Frontal cortex (tissue), 4 donors: ENCODE measurements at places on chromosomes 1 and 21.

- DNase-seq, result no peak
Observed at GRCh38 chr1:155527677-155528076, 34.9 kb downstream of the ASH1L start.

- no peak for DNase-seq
Observed at GRCh38 chr1:163054181-163054591, 15.0 kb upstream of the RGS4 start.

DNA sequence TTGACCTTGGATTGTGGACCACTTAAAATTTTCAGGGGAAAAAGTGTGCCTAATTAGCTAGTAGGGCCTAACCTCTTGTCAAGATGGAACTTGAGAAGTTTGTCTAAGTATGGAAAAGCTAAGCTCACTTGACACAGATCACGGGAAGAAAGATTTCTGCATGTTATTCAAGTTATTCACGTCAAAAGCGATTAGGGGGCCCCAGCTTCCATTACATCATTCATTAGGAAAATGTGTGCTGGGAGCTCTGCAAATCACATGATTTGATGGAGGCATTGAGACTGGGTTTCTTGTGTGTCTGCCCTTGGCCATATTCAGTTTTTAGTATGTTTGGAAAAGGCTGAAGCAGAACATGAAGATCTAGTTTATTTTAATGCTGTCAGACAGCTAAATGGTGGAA is 15.5 kb upstream of the POGZ start:
- DNase-seq, result no peak

DNA sequence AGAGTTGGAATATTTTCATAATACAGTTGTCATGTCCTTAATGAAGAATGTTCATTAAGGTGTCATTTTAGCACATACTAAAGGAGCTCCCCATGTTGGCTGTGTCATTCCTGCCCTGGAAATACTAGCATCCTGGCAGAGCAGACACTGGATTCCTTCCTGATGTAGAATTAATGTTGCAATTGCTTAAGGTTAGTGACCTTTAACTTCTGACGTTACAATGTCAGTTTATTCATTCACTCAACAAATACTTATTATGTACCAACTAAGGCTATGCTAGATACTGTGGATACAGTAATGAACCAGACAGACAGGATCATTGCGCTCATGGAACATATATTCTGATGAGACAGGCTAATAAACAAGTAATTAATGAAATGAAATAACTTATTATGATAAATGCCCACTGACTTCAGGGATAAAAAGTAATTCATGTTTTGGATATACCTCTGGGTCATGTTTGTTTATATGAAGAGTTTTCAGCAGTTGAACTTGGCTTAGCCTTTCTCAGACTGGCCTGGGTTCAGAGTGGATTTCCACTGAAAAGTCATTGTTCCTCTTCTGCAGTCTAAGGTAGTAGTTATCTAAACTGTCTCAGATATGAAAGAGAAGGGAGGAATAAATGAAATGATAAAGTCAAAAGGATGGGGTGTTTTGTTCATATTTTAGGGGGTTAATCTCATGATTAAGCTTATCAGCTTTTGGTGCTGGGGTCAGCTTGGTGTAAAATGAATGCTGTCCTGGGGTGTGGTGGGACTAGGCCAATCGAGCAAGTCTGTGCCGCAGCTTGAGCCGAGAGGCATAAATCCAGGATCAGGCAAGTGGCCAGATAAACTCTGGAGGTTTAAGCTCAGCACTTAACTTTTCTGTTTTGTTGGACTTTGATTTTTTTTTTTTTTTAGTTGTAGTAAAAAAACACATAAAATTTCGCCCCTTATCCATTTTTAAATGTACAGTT is 43.3 kb upstream of the KCNQ4 start:
- DNase-seq, result no peak

- no peak for DNase-seq
Observed at GRCh38 chr1:245690156-245690690, 535.4 kb downstream of the KIF26B start.

DNA sequence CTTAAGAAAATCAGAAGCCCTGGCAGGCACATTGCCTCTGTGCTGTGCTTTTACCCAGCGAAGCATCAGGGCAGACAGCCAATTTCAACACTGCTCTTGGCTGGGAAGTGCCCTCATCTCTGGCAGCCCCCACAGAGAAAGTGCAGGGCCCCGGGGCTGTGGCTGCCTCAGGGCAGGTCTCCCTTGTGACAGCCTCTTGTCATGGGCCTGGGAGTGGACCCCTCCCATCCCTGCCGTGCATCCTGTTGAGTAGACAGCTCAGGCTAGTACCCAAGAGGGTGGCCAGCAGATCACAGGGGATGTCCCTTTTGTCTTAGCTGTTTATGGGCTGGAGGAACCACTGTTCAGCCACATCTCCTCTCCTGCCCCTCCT is 23.3 kb downstream of the TTC34 start:
- no peak for DNase-seq

DNA sequence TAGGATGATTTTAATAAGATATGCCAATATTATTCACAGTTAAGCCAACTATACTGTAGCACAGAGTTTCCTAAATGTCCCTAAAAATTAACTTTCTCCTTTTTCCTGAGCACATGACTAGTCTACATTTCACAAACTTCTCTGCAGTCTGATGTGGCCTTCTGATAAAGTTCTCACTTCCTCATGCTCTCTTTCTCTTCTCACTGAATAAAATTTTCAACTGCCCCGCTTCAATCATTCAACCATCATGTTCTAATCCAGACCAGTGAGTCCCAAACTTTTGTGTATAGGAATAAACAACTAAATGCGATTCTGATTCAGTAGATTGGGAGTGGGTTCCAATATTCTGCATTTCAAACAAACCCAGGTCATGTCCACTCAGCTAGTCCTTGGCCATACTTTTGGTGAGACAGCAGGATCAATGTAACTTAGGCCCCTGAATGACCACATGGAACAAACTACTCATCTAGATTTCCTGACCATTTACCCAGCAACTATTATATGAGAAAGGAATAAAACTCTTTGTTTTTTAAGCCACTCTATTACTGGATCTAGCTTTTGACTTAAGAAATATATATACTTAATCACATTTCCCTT is 20.1 kb downstream of the TUT4 start:
- DNase-seq, result no peak

- DNase-seq, result no peak
Observed at GRCh38 chr1:56625819-56626440, 19.2 kb upstream of the PRKAA2 start.

GRCh38 chr1:89502042-89502441 is 22.6 kb upstream of the LRRC8B start:
- no peak for DNase-seq

DNA sequence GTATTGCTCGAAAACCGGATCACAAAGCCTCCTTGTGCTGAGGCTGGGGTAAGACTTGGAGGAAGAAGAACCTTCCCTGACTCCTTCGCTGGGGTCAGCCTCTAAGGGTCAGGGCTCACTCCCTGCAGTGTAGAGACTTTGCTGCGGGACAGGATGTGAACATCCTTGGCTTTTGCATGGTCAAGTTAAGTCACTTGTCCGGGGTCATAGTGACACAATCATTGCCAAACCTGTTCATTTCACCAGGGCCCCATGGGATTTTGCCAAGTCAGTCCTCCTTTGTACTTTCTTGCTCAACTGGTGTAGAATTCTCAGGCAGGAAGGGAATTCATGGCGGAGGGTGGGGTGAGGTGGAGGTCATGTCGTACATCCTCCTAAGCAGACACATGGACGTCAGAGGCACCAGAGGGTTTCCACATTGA is 24.7 kb upstream of the IL10 start:
- no peak for DNase-seq

- DNase-seq, result no peak
Observed at GRCh38 chr21:44739316-44739715, 27.9 kb upstream of the TSPEAR start.

GRCh38 chr1:70475023-70475422 is 64.0 kb downstream of the CTH start:
- no peak for DNase-seq

DNA sequence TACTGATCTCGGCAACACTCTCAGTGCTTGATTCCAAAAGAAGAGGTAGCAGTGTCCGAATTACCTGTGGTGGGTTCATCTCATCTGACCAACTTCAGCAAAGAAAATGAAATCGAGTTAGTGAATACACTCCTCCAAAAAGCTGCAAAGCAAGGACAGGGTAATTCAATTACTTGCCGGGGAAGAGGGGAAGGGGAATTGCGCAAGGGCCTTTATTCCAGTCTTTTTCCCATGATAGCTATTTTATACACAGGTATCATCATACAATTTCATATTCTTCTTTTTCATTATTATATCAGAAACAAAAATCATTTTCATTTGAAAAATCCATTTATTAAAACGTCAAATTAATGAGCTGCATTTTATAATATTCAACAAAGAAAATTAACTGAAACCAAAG is 42.9 kb downstream of the UBR4 start:
- DNase-seq, result no peak

- DNase-seq, result no peak
Observed at GRCh38 chr1:91224878-91225277, 179.8 kb downstream of the HFM1 start.

DNA sequence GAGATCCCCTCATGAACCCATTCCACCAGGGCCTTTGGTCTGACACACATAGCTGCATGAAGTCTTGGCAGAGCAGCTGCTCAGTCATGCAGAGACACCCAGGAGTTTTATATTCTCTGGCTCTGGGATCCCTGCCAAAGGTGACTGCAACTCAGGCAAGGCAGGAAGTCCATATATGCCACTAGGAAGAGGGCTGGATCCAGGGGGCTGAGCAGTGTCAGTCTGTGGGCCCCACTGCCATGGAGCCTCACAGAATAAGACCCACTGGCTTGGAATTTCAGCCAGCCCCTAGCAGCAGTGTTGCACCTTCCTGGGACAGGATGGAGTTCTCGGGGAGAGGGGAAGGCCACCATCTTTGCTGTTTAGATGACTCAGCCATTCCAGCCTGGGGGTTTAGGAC is 199.7 kb downstream of the TBX15 start:
- no peak for DNase-seq

DNA sequence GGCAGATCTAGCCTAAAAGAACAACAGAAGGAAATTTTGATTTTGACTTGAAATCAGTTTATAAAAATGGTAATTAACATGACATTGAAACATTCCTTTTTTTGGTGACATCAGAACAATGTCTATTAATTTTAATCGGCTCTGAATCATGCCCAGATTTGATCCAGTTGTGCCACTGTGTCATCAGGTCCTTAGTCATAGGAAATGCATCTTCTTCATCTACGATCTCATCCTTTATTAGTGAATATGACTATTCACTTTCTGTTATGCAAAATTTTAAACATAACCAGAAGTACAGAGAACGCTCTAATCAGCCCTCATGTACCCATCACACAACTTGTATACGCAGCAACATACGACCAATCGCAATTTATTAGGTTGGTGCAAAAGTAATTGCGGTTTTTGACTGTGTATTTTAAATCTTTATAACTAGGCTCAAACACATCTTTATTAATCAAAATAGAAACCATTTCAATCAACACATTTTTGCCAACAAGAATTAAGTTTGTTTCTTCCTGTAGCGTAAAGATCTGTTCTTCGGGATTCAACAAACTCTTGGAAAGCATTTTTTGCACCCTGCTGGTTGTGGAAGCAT is 40.3 kb upstream of the TLR5 start:
- DNase-seq, result no peak

DNA sequence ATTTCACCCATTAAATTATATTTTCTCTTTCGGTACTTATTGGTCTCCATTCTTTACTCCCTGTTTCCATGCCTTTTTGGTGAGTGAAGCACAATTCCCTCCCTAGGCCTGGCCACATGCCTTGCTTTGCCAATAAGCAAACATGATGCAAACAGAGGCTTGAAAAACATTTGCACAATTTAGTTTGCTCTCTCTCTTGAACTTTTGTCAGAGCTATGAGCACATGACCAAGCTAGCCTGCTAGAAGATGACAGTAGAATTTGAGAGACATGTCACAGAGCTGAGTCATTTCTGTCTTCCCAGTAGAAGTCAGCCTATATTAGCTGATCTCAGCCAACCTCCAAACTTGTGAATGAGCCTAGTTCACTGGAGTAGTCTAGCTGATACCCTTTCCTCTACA is 24.6 kb downstream of the ANGPTL3 start:
- no peak for DNase-seq

GRCh38 chr1:107950464-107950863 is 14.5 kb downstream of the VAV3 start:
- DNase-seq, result no peak

- DNase-seq, result no peak
Observed at GRCh38 chr1:1068517-1069055, 5.5 kb downstream of the RNF223 start.

- DNase-seq, result no peak
Observed at GRCh38 chr1:76601465-76601864, 265.8 kb upstream of the ST6GALNAC5 start.
